Effector CD8-positive, alpha-beta T cell (primary cell): ENCODE measurements at places on chromosomes 16 and 17.

DNA sequence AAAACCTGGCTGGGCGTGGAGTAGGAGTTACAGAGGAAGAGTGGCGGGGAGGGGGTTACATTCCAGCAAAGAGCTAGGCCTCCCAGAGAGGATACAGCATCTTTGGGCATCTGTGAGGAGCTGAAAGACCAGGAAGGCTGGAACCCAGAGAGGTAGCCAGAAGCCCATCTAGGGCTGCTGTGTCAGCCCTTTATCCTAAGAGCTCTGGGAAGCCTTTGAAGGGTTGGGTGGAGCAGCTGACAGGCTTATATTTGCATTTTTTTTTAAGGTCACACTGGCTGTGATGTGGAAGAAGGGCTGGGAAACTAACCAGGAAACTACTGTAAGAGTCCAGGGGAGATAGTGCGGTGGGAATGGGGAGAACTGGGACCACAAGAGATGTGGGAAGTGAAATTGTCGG lies 6.8 kb upstream of the CNOT1 start:
- DNase-seq = no peak

DNA sequence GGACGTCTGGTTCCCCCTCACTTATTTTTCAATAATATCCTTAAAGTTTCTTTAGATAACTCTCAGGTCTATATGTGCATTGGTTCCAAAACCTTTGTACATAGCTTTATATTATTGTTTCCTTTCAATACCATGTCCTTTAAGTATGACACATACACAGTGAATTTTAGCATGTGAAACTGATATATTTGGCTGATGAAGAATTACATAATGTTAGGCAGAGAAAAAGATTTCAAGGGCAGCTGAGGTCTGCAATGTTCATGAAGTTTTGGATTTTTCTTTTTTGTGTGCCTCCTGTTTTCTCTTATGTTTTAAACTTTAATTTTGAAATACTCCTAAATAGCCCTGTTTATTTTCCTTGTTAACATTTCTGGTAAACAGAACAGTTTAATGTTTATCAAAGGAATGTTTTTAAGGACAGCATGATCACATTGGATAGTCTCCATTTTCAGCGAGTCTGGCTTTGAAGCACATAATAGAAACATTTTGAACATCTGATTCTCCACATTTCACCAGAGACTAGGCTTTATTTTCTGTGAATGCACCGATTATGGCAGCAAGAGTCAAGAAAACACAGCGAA lies 32.9 kb upstream of the FBXO47 start:
- DNase-seq = no peak

DNA sequence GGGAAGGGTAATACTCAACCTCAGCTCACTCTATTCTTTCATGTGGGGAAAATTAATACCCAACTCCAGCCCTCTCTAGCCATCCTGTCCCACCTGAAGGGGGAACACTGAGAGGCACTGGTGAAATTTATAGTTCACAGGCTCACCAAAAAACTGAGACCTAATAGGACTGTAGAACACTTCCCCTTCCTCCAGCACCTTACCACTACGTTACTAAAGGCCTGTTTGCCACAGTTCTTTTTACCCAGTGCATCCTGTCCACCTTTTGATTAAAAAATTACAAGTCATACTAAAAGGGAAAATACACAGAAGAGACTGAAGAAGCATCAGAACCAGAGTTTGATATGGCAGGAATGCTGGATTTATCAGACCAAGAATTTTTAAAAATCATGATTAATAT lies 26.0 kb downstream of the DHRS7B start:
- no peak for DNase-seq

DNA sequence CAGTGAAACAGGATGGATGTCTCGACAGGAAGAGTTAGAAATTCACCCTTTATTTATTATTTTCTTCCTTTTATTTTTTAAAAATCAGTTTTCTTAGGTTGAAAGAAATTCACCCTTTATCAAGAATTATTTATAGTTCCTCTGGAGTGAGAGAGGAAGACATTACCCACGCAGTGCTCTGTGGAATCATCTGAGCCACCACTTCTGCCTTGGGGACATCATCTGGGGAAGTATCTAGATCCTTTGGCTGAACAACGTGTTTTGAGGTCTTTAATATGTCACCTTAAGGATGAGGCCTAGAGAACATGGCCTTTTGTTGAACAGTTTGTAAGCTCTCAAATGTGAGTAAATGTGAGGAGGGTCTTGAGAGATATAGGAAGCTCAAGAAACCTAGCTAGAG lies 183.3 kb downstream of the UTP18 start:
- DNase-seq = no peak

- DNase-seq = no peak
These were observed 2.4 kb downstream of the CCL18 start for GRCh38 chr17:36066365-36066985.

GRCh38 chr17:8939496-8940334 lies 25.8 kb downstream of the PIK3R5 start:
- no peak for DNase-seq

- DNase-seq = no peak
These were observed 83.7 kb downstream of the ITFG1 start for GRCh38 chr16:47377154-47377553.

DNA sequence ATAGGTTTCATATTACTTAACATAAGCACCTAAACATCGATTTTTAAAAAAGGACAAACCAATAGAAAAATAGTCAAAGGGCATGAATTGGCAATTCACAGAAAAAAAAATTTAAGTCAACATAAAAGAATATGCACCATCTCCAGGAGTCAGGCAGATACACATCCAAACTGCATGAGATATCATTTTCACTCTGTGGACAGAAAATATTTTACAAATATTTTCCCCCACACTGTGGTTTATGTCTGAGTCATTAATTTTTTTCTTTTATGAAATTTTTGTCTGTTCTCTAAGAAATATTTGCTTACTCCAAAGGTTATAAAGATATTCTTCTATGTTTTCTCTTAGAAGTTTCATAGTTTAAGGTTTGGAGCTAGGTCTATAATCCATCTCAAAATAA lies 74.4 kb upstream of the DNAH17 start:
- DNase-seq = no peak

- no peak for DNase-seq
These were observed 5.3 kb upstream of the GPRC5C start for GRCh38 chr17:74426551-74427047.

DNA sequence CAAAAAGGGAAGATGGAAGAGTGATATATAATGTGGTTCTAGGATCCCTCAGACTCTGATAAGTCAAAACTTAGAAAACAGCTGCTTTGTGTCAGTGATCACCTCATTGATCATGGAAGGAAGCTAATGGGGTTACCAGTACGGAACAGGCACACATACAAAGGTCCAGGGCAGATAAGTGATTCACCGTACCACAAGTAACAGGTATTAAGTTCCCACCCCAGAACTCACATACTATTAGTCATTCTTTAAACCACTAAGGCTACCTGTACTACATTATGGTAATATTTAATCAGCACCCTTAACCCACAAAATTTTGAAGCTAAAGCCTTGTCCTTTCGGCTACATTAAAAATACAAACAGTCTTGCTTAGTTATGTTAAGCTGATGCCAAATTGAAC lies 17.4 kb downstream of the RNF43 start:
- no peak for DNase-seq

DNA sequence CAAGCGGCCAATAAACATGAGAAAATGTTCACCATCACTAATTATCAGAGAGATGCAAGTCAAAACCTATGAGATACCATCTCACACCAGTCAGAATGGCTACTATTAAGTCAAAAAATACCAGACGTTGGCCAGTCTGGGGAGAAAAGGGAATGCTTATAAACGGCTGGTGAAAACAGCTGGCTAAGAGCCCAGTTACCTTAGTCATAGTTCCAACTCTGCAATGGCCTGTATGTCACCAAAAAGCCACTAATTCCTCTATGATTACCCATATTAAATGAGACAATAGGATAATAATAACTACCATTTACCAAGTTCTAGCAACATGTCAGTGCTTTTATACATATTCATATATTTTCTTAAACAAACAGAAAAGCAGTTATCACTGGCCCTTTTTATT lies 42.9 kb upstream of the CDRT4 start:
- no peak for DNase-seq

DNA sequence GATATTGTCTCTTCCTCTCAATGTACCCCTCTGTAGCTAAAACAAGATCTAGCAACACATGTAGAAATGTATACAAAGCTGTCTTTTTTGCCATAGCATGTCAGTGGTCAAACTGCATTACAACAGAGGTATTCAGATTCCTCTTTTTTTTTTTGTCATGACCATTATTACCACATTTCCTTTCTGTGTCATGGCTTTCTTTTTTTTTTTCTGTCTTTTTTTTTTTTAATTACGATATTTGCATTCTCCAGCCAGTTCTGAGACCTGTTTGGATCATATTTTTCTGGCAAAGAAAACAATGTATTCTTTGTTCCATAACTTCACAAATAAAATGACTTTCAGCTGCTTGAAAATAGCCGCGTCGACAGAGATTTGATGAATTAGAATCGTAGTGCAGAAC lies 27.4 kb upstream of the CAPNS2 start:
- no peak for DNase-seq

DNA sequence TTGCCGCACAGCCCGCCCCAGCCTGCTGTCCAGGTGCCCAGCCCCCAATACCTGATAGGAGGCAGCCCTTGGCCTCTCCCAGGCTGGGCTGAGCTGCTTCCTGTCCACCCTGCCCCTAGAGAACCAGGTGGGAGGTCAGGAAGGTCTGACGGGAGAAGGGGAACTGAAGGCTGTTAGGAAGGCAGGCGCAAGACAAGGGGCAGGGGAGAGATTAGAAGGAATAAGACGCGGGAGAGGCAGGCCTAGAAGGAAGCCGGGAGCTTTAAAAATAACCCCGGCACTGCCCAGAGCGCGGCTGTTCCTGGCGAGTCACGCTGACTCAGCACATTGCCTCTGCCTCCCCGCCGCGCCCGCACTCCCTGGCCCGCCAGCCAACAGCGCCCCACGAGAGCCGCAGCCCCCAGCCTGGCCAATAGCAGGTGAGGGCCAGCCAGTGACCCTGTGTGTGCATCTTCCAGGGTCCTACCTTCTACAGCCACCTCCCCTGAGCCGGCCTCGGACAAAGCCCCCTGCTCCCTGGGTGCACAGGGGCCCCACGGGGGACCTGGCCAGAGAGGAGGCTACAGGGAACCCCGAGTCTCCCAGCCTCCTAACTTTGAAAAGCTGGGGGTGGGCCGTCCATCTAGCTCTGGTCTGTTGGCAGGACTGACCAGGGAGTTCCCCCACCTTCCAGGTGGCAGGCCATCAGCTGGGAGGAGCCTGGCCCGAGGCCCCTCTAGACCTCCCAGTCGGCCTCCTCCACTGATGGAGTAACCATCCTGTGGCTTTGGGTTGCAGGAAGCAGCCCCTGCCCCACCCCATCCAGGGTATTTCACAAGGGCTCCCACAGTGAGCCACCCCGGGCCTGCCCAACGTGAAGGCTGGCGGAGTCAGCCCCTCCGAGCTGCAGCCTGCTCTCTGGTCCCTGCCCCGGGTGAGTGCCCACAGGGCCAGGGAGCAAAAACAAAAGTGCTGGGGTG lies 4.0 kb downstream of the MAFG start:
- DNase-seq = no peak

- DNase-seq = no peak
These were observed 798.9 kb upstream of the CA10 start for GRCh38 chr17:52957411-52957810.

DNA sequence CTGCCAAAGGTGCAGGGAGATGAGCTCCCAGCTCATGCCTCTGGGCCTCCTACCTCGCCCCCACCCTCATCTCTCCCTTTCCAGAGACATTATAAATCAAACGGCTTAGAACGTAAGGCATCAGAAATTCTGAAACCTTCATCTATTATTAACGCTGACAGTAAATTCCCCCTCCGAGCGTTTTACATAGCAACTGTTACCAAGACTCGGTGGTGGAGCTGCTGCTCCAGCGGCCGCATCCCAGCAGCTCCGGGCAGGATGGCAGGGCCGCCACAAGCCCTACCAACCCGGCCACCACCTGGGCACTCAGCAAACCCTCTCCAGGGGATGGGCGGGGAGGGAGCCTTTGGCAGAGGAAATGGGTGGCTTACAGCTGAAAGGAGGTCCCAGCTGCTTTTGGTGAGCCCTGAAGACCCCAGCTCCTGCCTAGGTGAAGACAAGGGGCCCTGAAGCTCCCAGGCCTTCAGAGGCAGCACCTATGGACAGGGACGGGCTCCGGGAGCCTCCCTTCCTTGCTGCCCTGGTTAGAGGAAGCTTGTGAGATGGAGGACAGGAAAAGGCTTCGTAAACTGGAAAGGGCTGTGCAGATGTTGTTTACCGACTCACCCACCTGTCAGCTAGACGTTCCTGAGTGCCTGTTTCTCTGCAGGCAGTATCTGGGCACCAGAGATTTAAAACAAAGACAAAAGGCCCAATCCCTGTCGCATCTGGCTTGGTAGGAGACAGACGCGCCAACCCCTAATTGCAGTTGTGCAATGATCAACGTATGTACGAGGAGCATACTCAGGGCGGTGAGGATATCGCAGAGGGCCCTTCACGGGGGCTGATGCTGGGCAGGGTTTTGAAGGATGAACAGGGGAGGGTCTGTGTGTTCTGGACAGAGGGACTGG lies 76.9 kb downstream of the RAI1 start:
- DNase-seq = no peak

GRCh38 chr16:80656711-80657150 lies 115.9 kb downstream of the DYNLRB2 start:
- no peak for DNase-seq

- no peak for DNase-seq
These were observed 15.1 kb downstream of the NDE1 start for GRCh38 chr16:15665107-15665506.

DNA sequence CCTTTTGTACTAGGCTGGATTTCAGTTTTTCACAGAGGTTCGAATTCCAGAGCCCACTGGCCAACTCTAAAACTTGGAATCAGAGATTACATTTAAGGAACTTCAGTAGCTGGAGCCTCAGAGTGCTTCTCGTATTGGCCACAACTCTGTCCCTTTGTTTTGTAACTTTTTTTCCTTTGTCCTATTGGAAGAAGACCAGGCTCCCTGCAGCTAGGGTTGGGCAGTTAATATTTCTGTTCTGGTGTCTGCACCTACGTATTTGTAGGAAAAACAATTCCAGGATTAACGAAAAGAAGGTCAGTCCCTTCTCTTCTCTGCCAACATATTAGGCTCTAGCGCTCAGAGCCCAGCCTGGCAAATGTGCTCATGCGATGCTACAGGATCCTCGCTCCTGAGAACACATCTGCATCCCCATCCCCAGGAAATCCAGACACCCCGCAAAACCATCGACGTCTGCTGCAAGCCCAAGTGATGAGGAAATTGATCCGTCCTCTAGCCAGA lies 1.9 kb downstream of the CDH11 start:
- DNase-seq = no peak
